ENCODE measurements at places on chromosomes 11 and 22.

GRCh38 chr22:39434243-39434653 lies 22.6 kb upstream of the MGAT3 start:
- DNase-seq = no peak

GRCh38 chr11:36452961-36453360 lies 57.1 kb downstream of the TRAF6 start:
- DNase-seq = no peak

DNA sequence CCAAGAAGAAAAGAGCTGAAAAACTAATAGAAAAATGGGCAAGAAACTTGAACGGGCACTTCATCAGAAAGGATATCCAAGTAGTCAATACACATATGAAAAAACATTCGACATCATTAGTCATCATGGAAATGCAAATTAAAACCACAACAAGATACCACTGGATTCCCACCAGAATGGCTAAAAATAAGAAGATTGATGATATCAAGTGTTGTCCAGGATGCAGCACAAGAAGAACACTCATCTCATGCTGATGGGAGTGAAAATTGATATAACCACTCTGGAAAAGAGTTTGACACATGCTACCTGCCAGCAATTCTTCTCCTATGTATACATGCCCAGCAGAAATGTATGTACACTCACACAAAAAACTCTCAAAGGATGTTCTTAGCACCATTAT lies 26.9 kb upstream of the SCUBE2 start:
- DNase-seq = no peak

DNA sequence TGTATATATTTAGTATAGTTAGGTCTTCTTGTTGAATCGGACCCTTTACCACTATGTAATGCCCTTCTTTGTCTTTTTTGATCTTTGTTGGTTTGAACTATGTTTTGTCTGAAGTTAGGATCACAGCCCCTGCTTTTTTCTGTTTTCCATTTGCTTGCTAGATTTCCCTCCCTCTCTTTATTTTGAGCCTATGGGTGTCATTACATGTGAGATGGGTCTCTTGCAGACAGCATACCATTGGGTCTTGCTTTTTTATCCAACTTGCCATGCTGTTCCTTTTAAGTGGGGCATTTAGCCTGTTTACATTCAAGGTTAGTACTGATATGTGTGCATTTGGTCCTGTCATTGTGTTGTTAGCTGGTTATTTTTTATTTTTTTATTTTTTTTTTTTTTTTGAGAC lies 224.6 kb downstream of the INSC start:
- DNase-seq = no peak

GRCh38 chr22:41603873-41604332 lies 14.3 kb upstream of the PMM1 start:
- no peak for DNase-seq

DNA sequence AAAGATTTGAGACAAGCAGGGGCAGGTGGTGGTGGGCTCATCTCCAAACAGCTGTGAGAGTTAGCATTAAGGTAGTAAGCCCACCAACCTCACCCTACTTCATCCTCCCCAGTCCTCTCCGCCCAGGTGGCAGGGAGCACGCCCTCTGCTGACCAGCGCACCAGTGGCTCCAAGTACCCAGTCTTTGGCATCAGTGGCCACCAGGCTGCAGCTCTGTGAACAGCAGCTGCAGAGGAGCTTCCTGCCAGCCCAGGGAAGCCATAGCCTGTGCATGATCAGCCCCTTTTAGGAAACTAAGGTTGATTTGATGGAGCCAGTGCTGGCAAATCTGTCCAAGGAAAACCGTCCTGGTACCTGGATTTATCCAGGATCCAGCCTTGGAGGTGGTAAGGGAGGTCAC lies 21.7 kb downstream of the CAVIN3 start:
- DNase-seq = no peak

DNA sequence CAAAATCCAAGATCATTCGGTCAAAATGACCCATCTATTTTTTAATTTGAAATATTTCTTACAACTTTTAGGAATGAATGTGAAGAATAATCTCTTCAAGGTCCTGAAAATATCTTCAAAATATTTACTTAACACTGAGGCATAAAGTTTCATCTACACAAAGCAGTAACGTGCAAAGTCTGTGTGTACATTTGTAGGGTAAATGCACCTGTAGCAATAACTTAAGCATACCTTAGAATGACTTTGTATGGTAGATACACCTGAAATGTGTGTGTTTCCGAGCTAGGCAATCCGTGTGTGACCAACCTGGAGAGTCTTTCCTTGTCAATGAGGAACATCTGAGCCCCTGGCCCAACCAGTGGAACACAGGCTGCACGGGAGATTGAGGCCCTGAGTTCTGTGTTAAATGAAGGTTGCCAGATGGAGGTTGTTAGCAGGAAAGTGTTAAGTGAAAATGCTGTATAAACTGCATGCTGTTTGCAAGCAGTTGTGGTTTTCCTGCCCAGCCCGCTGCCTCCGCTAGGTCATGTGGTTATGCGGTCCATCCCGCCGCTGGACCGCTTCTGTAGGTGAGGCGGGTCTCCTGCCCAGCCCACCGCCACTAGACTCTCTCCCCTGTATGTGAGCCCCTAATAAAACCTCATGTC lies 7.6 kb upstream of the CTR9 start:
- no peak for DNase-seq

DNA sequence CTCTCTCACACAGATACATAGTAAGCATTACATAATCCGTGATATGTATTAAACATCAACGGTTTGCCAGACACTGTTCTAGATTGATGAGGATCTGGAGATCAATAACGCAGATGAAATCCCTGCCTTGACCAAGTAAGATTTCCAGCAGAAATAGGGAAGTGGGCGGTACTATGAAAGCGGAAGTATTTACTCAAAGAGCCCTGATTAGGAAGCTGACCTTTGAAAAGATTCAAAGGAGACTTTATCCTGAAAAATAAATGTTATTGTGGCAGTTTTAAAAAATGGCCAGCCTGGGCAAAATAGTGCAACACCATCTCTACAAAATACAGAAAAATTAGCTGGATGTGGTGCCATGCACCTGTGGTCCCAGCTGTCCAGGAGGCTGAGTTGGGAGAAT lies 26.8 kb downstream of the GAB2 start:
- DNase-seq = no peak

GRCh38 chr22:50326956-50327710 lies at the start of gene DENND6B:
TSS of gene DENND6B (minus strand) at chr22:50327012. CDS start at chr22:50326988, 24 bp downstream.
- no peak for DNase-seq

DNA sequence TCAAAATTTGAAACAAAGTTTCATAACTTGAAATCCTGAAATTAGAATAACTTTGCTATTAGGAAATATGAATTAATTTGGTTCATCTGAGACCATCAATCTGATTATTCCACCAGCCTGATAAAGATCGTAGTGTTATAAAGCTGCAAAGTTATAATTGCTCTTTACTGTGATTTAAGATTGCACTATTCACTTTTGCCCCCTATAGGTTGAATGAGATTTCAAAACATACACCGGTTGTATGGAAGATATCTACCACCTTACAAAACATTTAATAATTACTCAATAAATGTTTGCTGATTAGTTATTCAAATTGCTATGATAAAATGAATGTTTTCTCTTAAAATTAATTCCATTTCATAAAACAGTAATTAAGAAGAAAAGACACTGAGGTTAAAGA lies 26.1 kb downstream of the APIP start:
- DNase-seq = no peak

DNA sequence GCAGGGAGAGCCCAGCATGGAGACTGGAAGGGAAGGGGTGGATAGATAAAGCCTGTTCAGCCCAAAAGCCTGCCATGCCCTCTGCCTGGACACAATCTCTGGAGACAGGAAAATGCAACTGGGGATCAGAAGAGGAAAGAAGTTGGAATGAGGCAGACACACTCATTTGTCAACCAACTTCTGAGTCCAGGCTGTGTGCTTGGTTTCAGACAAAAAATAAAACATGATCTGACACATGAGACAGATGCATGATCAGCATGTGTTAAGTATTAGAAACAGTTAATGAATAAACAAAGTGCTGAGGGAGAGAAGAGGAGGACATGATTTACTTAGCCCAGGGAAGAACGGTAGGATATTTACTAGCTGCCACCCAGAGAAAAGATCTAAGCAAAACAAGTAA lies 839 bp downstream of the LRRN4CL start:
- no peak for DNase-seq

GRCh38 chr22:19143967-19144400 lies 467 bp downstream of the ESS2 start:
- DNase-seq = no peak

- no peak for DNase-seq
Measured at GRCh38 chr11:121551463-121551862, 98.7 kb upstream of the SORL1-AS1 start.

DNA sequence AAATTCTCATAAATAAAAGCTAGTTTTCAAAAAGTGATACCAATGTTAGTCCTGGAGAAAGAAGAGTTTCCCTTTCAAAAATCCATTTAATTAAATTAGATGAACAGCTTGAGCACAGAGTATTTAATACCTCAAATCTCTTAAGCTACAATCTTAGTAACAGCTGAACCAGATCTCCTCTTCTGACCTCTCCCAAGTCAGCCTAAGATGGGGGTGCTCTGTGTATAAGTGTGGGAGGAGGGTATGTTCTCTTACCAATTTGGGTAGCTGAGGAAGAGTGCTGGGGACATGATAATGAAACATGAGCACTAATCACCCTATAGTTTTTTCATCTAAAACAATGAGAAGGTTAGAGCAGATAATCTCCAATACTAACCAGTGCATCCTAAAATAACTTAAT lies 9.6 kb downstream of the TPH1 start:
- DNase-seq = no peak

GRCh38 chr11:110148775-110149744 lies 55.9 kb downstream of the ZC3H12C start:
- no peak for DNase-seq

DNA sequence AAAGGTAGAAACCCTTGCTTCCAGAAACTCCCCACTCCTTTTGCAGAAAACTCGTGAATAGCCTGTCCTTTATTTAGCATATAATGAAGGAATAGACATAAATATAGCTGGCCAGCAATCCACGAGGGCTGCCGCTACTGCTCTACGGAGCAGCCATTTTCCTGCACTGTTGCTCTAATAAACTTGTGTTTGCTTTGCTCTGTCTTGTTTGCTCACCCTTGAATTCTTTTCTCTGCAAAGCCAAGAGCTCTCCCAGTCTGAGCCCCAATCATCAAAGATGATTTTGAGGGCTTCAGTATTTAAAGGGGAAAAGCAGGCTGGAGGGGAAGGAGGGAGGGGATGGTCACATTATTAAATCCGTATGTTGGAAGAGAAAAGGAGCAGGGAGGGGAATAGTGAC lies 16.6 kb upstream of the CHKA start:
- no peak for DNase-seq

Measured in cortex of kidney (tissue), 1 donor.